ELF-1 (cell line): ENCODE measurements at places on chromosomes 13 and 19.

DNA sequence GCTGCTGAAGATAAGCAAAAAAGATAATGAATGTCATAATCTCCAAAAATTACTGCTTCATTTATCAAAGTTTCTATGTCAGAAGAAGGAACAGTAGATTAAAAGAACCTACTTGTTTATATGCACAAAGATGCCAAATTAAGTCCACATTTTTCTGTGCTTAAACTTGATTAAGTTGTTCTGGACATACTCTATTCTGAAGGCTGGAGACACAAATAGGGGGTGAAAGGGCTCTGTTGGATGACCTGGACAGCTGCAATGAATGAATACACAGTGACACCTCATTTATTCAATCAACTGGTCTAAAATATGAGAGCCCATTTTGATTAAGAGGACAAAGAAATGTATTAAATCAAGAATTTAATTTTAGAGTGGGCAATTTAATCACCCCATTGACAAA lies 276.3 kb upstream of the PCDH9 start:
- no peak for DNase-seq

- DNase-seq, result no peak
Measured at GRCh38 chr13:112182251-112182650, 115.3 kb downstream of the SOX1 start.

DNA sequence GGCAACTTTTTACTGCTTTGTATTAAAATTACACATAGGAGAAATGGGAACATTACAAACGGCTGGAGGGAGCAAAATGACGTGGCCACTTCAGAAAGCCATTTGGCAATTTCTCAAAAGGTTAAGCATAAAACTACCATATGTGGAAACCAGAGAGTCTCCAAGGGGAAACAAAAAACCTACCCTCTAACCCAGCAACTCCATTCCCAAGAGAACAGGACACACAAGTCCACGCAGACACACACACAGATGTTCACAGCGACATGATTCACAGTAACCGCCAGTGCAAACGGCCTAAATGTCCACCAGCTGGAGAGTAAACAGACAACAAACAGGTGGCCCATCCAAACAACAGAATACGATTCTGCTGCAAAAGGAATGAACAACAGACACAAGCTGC lies 37.2 kb downstream of the STK24 start:
- DNase-seq, result no peak

DNA sequence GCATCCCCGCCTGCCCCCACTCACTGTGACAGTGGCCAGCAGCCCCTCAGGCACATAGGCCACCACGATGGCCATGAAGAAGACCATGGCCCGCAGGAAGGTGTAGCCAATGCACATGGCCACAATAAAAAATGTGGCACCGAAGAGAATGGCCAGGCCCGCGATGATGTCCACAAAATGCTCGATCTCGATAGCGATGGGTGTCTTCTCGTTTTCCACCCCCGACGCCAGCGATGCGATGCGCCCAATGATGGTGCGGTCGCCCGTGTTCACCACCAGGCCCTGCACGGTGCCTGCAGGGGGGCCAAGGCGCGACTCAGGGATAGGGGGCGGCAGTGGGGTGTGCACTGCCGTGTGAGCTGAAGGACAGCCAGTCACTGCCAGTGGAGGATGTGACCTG lies 3.7 kb downstream of the ATP4A start:
- no peak for DNase-seq

GRCh38 chr13:29706923-29707322 lies 111.4 kb upstream of the SLC7A1 start:
- DNase-seq, result no peak

- no peak for DNase-seq
Measured at GRCh38 chr19:54252845-54253244, 4.2 kb downstream of the LILRB5 start.

GRCh38 chr13:49495783-49496762 lies at the start of gene PHF11:
PHF11 (plus strand) TSS chr13:49495953; CDS start chr13:49496002, 49 bp downstream.
- peak; percentile 82 for DNase-seq

DNA sequence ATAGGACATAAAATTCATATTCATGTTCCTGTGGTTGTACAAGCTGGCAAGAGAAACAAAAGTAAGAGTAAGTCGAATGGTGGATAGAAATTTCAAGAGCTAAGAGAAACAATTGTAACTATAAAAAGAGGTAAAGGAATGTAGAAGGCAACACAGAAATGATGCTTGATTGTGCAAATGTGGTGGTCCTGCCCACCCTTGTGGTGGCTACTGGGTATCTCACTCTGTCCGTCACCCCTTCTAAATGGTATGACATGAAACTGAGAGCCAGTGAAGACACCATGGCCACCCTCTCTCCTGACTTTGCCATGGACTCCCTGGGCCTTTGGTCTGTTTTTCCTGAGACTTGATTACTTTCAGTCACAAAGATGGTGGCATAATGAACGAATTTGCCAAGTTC lies 925.9 kb upstream of the SLITRK6 start:
- DNase-seq, result peak; percentile 45

DNA sequence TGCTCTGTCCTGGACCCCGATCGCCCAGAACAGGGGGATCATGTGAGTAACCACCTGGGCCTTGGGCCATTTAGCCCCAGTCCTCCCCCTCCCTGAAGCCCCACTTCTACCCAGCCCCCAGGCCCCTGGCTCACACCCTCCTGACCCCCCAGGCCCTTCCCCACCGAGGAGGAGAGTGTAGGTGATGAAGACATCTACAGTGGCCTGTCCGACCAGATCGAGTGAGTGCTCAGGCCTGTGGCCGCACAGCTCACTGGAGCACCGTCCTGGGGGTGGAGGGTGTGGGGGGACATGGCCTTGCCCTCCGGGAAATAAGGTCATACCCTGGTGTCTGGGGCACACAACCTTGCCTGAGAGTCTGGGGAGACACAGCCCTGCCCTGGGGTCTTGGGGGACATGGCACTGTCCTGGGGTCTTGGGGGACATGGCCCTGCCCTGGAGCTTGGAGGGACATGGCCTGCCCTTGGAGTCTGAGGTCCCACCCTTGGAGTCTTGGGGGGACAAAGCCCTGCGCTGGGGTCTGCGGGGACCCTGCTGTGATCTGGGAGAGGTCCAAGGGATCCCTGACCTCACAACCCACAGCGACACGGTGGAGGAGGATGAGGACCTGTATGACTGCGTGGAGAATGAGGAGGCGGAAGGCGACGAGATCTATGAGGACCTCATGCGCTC lies 49.3 kb downstream of the VAV1 start:
- no peak for DNase-seq
